ENCODE measurements at places on chromosomes 3 and 15.

DNA sequence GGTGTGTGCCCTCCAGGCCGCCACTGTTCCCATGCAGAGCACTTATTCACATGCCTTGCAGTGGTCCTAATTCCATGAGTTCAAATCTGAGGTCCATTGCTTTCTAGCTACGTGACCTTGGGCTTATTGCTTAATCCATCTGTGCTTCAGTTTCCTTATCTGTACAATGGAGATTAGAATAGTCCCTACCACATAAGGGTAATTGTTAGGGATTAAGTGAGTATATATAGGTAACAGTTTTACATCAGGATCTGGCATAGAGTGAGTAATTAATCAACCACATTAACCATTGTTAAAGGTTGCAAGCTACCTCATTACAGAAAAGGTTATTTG lies 7.6 kb downstream of the CPN2 start:
- no peak for DNase-seq

DNA sequence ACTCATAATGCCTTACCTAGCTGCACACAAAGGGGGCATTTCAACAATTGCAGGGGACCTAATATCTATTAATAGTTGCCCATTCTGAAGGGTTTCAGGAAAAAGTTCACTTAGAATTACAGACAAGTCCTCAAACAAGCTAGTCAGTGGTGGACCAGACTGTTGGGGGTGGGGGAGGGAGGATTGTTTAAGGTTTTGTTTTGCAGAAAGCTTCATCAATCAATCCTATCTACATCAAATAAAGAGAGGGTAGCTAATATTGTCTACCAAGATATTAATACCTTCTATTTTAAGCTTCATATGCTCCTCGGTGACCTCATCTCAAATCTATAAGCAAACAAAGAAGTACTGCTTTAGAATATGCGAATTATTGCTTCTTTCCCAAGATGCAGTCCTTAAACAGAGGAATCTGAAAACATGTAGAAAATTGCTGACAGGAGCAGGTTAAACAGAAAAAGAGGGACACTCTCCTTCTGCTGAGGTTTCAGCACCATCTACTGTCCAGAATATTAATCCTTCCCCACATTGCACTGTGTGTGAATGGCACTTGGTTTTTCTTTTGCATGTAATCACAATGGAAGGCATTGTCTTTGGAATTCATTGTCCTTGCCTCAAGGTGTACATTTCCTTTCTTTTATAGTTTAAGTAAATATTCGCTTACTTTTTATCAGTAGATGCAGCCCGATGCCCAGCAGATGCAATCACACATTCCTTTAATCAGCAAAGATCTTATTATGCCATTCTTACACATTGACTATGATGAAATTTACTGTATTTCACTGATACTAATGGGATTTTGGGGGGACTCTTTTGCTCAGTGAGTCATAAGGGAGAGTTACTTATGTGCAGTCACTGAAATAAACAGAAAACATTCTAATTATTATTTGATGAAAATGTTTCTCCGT lies 94.7 kb downstream of the IL5RA start:
- DNase-seq = no peak

GRCh38 chr3:122691195-122691594 lies 10.6 kb downstream of the PARP14 start:
- peak; percentile 84 for DNase-seq

DNA sequence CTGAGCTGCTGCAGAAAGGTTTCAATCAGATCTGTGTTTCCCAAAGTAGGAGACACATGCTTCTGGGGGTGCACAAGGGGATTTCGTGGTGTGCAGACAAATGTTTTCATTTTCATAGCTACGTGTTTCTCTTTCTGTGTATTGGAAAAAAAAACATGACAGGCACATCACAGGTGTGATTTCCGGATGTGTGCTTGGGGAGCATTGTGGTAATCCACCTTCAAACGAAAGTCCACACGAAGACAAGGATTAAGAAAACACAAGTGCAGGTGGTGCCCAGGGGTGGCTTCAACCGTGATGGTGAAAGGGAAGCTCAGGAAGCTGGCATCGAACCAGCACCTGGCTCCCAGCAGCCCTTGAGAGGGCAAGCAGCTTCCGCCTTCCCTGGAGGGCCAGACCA lies 164.6 kb upstream of the LINGO1 start:
- DNase-seq = no peak

- no peak for DNase-seq
These were observed 106.6 kb downstream of the MAP4 start for GRCh38 chr3:47909607-47910006.

GRCh38 chr3:126134219-126134975 lies 46.0 kb downstream of the ALDH1L1 start:
- peak; percentile 48 for DNase-seq

DNA sequence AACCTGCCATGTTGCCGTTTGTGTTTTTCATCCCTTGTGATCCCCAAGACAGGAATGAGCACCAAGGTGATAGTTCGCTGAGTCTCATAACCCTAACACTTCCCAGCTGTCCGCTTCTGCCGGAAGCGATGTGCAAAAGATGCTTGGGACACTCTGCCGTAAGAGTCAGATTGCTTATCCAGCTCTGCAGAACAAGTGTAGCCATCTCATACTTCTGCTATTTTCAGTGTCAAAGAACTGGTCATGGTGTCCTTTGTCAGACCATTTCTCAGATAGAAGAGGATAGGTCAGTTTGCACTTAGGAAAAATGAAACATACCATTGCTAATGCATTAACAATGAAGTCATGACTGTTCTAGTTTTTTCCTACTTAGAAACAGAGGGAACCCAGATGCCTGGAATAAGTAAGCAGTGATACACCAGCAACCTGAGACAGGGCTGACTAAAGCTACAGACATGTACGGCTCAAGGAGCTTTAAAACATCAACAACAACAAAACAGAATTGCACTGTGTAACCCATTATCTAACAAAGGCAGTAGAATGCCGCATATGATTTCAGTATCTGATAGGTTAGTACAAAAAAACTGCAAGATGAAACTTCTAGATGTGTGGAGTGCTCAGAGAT lies 134.0 kb upstream of the IL12A start:
- DNase-seq = peak; percentile 98

- DNase-seq = peak; percentile 28
These were observed 161.9 kb downstream of the ATG7 start for GRCh38 chr3:11434017-11434526.

DNA sequence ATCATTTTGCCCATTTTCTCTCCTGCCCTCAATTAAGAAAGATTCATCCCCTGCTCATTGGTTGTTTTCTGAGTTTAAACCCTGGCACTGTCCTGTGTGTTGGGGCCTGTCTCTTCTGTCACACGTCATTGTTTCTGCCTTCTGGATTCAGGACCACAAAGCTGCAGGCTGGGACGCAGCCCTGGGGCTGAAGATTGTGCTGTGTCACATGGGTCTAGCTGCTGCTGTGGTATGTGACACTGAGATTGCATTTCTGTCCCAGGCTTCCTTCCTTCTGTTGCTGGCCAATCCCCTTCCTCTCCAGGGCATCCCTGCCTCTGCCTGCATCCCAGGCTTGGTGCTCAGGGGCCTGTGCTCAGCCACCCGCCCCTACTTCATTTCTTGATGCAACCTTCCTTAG lies 28.9 kb downstream of the INSYN1 start:
- DNase-seq = no peak

DNA sequence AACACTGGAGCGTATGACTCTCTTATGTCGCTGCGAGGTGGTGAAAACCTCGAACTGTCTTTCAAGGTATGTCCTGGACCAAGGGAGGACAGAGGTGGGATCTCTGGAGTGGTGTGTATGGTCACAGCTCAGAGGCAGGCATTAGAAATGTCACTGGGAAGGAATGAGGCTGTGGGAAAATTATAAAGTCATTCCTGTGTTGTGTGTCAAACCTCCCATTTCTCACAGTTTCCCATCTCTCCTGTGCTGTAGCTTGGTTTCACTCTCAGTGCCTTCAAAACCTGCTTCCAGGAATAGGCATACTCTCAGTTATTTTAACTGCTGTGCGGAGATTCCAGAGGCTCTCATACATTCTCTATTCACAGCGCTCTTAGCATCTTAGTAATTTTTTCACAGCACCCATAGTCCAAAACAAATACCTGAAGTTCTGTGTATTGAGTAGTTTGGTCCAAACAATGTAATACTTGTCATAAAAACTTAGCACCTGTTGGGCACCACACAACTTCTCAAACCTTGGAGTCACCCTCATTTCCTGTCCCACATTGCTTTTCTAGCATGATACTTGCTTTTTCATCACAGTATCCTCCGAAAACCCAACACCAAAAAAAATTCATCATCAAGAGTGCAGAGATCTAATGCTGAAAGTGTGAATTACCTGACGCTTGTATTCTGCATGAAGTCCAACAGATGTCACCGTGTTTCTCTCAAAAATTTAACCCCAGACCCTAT lies 36.9 kb downstream of the GALNT15 start:
- DNase-seq = peak; percentile 43

DNA sequence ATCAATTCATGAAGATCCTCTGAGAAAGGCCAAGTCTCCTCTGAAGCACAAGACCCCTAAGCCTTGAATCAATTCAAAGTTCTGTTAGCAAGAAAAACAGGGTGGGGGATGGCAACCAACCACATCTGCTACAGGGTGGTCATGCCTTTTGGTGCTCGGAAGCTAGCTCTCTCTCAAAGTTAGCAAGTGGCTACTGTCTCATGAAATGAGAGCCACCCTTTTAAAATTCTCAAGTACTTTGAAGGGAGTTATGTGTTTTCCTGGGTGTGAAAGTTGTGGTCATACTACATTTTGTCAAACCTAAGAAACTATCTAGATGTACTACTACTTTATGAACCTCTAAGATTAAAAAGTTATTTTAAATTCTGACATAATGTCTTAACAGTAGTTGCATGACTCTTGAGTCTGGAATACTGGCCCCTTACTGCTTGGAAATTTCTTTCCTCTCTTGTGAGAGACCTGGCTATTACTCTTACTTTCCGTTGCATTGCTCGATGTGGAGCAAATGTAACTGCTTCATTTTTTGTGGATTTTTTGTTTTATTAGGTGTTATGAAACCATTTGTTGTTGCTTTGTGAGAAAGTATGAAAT lies 116.1 kb downstream of the CHST2 start:
- DNase-seq = no peak

GRCh38 chr3:100844063-100844936 lies 135.0 kb downstream of the TFG start:
- DNase-seq = peak; percentile 61

DNA sequence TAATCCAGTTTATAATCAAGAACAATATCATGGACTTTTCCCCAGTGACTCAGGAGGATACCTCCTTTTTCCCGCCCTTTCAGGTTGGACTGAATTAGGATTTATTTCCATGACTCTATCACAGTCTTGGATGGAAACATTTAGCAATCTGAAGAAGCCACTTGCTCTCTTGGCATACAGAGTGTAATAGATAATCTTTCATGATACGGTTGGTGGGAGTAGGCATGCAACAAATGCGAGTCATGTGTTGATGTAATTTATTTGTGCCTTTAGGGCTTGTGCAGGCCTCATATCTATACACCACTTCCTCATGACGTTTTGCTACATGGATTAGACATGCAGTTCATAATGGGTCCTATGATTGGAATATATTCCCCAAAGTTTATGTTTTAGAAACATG lies 54.2 kb upstream of the MCTP2 start:
- peak; percentile 32 for DNase-seq

GRCh38 chr3:27805282-27805681 lies 83.2 kb upstream of the EOMES start:
- no peak for DNase-seq

- no peak for DNase-seq
These were observed 240.7 kb downstream of the LPP start for GRCh38 chr3:188394623-188395022.

DNA sequence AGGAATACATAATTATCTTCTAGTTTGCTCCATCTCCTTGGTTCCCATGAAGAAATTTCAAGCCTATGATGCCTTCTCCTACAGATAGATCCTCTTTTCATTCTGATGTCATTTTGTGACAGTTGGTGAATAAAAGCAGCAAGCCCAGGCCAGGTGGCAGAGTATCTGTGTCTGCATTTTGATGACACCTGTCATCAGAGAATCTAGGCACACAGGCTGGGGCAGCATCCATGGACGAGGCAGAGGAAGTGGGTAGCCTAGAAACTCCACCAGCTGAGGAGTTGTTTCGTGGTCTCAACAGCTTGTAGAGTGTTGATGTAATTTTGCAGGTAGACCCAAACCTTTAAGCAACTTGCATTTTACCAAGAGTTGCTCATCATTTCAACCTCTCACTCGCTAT lies 269.8 kb downstream of the FEZF2 start:
- no peak for DNase-seq

DNA sequence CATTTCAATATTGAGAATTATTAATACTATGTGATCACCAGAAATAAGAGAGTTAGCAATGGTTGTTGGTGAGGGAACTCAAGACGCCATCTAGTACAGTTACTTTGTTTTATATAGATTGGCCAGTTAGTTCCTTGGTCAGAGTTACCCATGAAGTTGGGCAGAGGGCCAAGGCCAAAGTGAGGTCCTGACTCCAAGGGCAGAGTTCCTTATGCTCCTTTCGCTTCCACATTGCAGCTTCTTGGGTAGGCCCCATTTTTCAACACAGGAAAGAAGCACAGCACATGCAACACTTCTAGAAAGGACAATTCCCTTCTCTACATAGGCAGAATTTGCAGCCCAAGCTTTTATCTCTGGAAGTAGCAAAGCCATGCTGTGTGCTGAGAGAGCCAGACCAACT lies 178.6 kb downstream of the KCNAB1 start:
- no peak for DNase-seq

DNA sequence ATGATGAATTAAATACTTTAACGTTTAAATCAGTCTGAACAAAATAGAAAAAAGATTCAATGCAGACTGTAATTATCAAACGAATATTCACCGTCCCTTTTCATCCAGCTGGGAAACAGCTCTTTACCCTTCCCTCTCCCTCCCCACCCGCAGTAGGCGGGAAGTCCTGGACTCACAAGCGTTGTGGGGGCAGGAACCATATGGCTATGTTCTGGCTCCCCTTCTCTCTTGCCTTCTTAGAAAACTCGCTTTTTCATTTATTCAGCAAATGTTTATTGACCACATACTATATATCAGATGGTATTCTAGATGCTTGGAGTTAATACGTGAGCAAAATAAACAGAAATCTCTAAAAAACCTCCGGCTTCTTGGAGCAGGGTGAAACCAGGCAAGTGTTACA lies 715 bp upstream of the SCAPER start:
- DNase-seq = no peak
